ENCODE measurements at places on chromosomes 2 and 18. TPM values are rescaled to one million over a fixed set of nuclear protein-coding genes. Genes with fewer than 3 reads are reported as not detected.

- DNase-seq, result no peak
Measured at GRCh38 chr2:45301307-45302277, 292.3 kb upstream of the SIX2 start.

DNA sequence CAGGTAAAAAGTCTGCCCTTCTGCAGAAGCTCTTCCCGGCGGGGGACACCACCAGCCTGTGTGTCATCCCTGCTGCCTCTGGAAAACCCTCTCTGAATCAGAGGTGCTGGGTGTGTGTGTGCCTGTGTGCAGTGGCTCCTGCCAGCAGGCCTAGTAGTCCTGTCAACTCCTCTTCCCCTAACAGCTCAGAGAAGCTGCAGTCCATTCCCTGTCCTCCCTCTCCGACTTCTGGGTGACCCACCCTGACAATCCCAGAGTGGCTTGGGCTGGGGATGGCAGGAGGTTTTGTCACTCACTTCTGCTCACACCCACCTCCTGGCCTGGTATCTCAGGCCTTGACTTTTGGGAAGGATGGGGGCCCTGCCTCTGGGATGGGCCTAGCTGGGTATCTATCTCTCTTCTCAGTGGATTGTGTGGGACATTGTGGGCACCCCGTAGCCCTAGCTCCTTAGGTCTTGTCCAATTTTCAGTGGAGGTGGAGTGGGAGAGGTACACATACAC lies 2.3 kb downstream of the WNT10A start:
- DNase-seq, result no peak

DNA sequence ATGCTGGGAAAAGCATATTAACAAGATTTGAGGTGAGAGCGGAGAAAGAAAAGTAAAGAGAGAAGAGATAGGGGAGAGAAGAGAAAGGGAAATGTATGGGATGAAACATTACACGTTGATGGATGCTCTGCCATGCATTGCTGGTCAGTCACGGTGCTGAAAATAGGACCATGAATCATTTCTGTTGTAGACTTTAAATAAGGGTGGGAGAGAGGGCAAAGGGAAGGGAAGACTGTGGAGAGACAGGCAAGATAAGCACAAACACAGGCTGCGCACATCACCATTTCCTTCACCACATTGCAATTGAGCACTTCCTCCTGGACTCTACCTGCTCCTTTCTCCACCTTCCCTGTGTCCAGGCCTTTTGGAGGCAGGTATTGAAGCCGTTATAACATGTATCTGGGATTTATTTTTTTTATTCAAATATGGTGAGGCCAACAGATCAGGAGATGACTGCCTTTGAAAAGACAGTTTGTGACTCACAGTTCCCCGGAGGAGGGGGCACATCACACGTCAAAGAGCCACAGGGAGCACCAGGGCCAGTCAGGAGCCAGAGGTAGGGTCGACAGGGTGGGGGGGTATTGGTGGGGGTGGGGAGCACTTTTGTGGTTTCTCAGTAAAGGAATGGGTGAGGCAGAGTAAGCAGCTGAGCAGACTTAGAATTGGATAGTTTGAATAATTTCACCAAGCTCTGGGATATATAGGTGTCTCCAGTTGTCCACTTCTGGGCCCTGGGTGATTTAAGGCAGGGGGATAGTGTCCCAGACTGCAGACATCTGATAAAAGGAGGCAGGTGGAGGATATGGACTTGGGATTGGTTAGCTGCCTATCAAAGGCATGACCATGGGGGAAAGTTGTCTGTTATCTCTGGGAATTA lies 372.8 kb upstream of the ST6GAL2 start:
- no peak for DNase-seq

GRCh38 chr2:218323526-218324472 lies 31.5 kb upstream of the TMBIM1 start:
- DNase-seq, result no peak

DNA sequence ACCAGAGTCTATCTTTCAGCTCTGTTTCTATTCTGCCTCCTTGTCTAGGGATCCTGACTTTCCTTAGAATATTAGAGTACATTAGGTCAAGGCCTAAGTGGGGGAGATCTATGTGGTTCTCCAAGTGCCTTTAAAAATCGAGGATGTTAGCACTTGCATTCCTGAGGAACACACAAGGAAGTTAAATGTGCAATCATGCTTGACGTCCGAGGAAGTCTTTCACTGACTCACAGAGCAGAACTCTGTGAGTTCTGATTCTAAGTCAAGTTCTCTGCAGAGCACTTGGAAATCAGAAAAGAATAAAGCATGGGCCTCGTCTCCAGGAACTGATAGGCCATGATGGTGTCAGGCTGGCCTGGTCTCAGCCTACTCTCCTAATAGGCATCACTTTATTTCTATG lies 17.2 kb downstream of the FHOD3 start:
- DNase-seq, result no peak

- peak; percentile 27 for DNase-seq
Measured at GRCh38 chr2:100104718-100105677, 37.4 kb downstream of the AFF3 start.

- DNase-seq, result no peak
Measured at GRCh38 chr18:46196627-46197243, 92.5 kb downstream of the HAUS1 start.

GRCh38 chr2:225276207-225276606 lies 123.3 kb upstream of the NYAP2 start:
- DNase-seq, result no peak

DNA sequence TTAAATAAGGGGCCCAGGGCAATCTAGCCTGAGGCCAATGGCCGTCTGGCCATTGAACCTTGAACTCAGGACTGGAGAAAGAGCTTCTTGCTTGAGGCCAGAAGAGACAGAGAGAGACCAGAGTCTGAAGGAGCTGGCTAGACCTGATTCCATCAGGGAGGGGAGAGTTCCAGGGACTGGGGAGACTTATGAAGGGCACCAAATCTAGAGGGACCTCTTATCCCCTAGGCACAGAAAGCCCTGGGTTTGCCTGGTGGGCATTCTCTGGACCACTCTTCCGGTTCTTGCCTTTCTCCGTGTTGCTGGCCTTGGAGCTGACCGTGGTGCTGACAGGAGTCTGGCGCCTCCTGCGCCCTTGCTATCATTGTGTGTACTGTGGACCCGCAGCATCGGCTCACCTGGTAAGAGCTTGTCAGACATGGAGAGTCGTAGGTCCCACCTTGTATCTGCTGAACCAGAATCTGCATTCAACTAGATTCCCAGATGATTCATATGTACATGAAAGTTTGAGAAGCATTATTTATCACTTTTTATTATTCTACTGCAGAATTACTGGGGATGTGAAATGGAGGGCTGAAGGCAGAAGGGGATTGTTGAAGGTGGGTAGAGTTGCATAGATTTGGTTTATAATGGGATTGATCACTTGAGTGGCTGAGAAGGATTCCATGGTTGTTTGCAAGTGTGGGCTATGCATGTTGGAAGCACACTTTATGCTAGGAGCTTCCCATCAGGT lies 4.3 kb upstream of the TRPM8 start:
- DNase-seq, result no peak

GRCh38 chr2:108396845-108397244 lies 19.1 kb downstream of the SULT1C4 start:
- no peak for DNase-seq

- no peak for DNase-seq
Measured at GRCh38 chr2:9951272-9951521, 296 bp upstream of the GRHL1 start.

DNA sequence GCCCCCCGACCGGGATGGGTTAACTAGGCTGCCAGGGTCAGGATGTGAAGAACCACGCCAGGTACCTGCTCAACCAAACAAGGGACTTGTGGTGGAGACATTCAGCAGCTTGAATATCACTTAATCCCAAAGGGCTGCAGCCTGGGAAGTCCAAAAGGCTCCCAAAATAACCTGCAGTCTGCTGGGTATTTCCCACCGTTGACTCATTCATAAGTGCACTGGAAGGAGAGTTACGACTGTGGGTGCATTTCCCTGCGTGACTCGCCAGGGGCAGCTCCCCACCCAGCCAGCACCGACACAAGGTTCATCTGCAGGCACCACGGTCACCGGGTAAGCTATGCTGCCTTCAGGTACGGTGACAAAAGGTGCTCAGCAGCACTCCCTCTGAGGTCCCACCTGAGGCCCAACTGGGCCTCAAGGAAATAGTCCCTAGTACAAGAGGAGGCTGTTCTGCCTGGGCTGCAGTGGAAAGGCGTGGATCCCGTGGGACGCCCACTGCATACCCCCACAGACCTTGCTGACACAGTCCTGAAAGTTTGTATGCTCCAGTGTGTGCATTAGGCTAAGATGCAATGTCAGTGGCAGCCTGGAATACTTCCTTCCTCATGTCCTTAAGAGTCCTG lies 86.5 kb downstream of the UXS1 start:
- DNase-seq, result peak; percentile 10

GRCh38 chr2:206626108-206626507 lies 16.2 kb upstream of the FAM237A start:
- DNase-seq, result no peak

DNA sequence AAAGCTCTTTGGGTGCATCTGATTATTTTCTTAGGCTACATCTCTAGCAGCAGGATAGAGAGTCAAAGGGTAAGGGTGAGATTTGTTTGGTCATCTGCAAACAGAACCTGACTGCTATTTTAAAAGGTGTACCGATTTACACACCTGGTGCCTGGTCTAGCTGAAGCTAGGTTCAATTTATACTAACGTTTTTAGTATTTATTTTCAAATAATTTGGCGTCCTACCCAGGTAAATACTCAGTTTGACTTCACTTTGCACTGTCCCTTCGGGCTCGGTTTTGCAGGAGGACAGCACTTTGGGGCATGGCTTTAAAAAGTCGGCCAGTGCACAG lies 683 bp downstream of the PTRHD1 start:
- DNase-seq, result no peak

DNA sequence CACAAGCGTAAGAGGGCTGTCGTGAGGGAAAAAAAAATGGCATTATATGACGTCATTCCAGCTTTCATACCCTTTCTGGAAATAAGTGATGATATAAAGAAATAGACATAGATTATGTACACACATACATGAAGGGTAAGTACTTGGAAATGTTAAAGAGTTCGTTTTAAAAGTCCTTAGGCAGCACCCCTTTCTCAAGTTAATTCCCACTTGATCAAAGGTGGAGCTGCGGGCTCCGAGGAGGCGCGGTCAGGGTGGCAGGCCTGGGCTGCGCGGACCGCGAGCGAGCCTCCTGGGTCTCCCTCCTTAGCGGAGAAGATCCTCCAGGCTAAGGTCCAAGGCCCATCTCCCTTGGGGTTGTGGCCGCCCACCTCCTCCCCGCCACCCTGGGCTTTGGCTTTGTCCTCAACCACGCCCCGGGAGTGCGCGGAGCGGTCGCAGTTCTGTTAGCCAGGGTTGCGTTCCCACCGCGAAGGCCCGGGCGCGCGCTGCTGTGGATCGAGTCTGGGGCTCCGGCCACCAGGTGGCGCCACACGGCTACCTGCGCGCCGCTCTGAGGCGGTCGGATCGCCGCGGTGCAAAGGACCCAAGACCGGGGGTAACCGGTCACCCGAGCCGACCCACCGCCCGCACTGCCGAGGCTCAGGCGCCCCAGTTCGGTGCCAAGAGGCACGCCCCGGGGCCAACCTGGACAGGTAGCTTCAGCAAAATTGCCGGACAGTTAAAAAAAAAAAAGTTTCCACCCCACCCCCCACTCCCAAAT lies 66.8 kb downstream of the HNRNPLL start:
- peak; percentile 82 for DNase-seq

DNA sequence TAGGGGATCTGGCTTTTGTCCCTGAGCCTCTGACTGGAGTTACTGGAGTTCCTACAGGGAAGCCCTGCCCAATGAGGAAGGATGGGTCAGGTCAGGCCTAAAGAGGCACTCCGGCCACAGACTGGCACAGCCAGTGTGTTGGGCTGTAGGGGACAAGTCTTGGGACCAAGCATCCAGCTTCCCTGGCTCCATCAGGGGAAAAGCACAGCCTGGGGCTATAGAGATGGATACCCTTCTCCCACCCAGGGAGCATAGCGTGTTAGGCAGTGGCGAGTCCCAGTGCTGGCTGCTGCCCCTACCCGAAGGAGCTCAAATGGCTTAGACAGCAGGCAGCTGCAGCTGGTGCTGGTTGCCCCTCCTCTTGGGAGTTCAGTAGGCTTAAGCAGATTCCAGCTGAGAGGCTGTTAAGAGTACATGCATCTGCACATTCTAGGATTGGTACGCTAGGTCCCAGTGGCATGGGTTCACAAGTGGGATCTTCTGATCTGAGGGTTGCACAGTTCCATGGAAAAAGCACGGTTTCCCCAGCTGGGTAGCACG lies 111.4 kb downstream of the DCDC2C start:
- no peak for DNase-seq

GRCh38 chr2:96664366-96664925 lies 21.9 kb downstream of the FER1L5 start:
- DNase-seq, result no peak

DNA sequence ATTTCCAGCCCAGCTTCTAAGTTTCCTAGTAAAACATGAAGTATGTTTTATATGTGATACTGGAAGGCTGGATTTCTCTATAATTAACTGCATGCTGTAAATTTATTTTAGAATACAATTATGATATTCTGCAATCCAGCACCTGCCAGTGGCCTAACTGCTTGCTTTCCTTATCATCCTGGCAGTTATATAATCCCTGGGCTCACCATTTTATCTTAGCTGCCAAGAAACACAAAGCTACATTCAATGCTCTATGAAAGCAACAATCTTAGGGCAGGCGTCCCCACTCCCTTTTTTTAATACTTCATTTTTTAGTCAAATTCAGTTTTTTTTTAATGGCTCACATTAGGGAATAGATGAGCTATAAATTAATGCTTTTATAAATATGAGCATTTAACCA lies 38.4 kb upstream of the UBXN4 start:
- no peak for DNase-seq

GRCh38 chr2:73291461-73292315 lies 1.7 kb downstream of the EGR4 start:
- no peak for DNase-seq

DNA sequence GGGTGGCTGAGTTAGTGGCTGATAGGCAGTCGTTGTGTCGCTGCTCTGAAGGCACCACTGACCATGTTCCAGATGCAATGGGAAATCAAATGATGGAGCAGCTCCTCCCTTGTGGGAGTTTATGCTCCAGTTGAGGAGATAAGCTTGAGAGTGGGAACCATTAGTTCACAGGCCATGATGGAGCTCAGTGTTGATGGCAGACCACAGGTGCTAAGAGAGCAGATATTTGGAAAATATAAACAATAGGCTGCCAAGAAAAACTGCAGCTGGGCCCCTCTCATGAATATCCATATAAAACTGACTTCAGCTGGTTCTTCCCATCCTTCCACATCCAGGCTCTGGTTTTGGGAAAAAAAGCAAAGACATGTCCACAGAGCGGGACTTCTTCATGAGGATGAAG lies 63.1 kb downstream of the EPAS1 start:
- DNase-seq, result no peak

- no peak for DNase-seq
Measured at GRCh38 chr2:225318440-225318839, 81.1 kb upstream of the NYAP2 start.

GRCh38 chr2:176669398-176670174 lies 400.3 kb downstream of the MTX2 start:
- DNase-seq, result no peak

Gene SPDYA
- total RNA-seq, result 2.2 TPM

Gene SH3BP4
- total RNA-seq, result 0.14 TPM

Gene UXS1
- 167 TPM for total RNA-seq

Gene FOXI3
- total RNA-seq, result not detected

Gene ACADL
- total RNA-seq, result not detected

Gene AP1S3
- total RNA-seq, result 2.1 TPM

Gene UGT1A8
- total RNA-seq, result not detected

Gene GNLY
- total RNA-seq, result 44.7 TPM
